ENCODE measurements at places on chromosomes 12 and 14.

DNA sequence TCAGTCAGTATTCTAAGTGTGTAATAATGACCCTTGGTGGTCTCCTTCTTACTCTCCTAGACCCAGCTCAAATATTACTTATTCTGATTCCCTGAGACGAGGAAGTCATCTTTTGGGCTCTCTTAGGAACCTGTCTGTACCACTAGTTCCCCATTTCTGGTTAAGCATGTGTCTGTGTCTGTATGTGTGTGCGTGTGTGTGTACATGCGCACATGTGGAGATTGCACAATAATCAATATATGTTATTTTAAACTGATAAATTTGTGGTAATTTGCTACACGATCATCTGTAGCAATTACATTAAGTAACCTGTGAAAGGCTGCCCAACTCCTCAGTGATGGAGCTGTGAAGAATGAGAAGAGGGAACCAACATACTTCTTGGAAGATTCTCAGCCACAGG, 132.2 kb downstream of the ASCL4 start:
- DNase-seq, result no peak

DNA sequence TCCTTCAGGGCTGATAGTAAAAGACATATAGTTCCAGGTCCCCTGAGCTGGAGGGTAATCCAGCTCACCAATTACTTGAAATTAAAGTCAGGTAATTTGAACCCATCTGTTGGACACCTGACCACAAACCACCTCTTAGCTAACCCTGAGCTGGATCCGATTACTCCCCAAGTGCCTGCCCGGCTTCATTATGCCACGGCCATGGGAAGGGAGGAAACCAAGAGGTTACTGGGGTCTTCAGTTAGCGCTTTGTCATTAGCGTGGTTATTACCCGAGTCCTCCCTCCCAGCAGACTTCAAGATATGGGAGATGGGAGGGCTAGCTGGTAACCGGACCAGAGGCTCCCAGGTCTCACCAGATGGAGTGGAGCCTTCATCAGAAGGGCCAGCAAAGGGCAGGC, 1071.4 kb downstream of the BCL11B start:
- DNase-seq, result no peak

- DNase-seq, result no peak
Observed at GRCh38 chr14:91848504-91849001, 18.8 kb downstream of the TC2N start.

DNA sequence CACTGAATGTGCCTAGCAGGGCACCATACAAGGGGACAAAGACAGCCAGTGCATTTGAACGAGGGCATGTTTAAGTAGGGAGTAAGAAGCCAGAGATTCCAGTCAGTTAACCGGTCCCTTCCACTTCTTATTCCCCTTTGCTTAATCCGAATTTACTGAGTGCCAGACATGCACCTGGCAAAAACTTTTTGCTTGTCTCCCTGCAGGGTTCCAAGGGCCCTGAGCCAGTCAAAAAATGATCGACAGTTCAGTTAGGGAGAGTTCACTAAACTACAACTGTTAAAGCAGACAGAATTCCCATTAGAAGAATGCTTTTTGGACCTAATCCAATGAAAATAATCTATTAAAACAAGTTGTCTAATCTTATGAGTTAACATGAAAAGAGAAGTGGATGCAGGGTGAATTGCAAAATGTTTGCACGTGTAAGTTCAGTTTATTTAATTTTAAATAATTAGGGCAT, 193.8 kb downstream of the TMTC2 start:
- DNase-seq, result no peak

GRCh38 chr12:31900271-31900670, 58.9 kb upstream of the RESF1 start:
- no peak for DNase-seq

DNA sequence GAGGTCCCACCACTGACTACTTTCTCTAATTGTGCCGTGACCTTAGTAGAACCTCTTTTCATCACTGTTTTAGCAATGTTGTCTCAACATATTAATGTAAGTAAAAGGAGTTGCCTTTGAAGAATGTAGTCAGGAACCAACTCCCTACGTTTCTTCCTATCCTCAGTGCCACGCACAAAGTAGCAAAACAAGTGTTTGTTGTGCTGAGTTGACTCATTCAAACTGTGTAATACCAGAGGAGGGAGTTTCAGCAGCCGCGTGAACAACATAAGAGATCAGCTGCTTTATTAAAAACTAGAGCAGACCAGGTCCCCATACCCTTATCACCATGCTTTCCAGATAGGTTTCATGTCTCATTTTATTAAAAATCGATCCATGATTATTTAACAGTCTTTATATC, 19.1 kb downstream of the PLBD1 start:
- DNase-seq, result no peak

GRCh38 chr12:127383281-127383680, 883.7 kb upstream of the TMEM132C start:
- DNase-seq, result peak; percentile 17

DNA sequence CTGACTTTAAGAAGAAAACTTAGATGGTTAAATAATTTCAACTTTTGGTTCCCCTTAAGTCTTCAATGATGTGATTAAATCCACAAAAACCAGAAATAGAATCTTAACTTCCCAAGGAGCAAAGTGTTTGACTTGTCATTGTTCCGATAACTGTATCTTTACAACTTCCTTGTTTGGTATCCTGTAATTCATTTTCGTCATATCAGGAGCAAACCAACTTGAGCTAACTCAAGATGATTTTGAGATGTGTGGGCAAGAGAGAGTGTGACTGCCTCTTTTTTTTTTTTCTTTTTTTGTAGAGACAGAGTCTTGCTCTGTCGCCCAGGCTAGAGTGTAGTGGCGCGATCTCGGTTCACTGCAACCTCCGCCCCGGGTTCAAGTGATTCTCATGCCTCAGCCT, 25.3 kb downstream of the DRAM1 start:
- DNase-seq, result no peak

- DNase-seq, result no peak
Observed at GRCh38 chr14:30275604-30276003, 283.4 kb upstream of the G2E3 start.

GRCh38 chr14:96851694-96852381, 54.7 kb downstream of the VRK1 start:
- no peak for DNase-seq

GRCh38 chr14:98963610-98964009, 308.4 kb downstream of the BCL11B start:
- peak; percentile 33 for DNase-seq

- DNase-seq, result no peak
Observed at GRCh38 chr12:2486796-2487195, 308.0 kb upstream of the FKBP4 start.

GRCh38 chr12:100591979-100592378, 18.5 kb downstream of the GAS2L3 start:
- no peak for DNase-seq

DNA sequence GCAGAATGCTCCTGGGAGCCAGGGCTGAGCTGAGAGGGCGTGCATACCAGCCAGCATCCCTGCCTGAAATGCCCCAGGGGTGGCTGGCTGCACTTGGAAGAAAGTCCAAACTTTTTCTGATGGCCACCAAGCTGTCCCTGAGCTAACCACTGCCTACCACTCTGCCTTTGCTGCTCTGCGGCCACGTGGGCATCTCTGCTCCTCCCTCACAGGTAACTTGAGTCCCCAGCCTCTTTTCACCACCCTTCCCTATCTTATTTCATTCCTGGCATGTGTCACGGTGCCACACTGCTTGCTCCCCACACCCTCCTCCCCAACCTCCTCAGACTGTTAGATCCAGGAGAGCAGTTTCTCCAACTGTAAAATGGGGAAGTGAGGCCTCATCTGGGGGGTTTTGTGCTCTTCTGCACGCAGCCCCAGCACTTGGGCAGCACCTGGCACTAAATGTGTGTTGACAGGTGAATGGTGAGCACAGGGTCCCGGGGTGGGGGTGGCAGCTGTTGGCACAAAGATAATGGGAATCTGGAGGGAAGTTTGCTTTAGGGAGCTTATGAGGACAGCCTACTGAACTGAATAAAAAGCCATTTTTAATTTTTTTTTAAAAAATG, 113.0 kb downstream of the GLT1D1 start:
- DNase-seq, result no peak

GRCh38 chr12:132154341-132154761, 10.1 kb downstream of the NOC4L start:
- DNase-seq, result no peak

- DNase-seq, result no peak
Observed at GRCh38 chr14:68759937-68760336, 32.9 kb downstream of the ZFP36L1 start.

All from fibroblast of skin of right quadriceps (primary cell).